ENCODE measurements at places on chromosomes 1 and 21. TPM values are rescaled to one million over a fixed set of nuclear protein-coding genes. Genes with fewer than 3 reads are reported as not detected.

GRCh38 chr21:38984982-38985567 is 179.3 kb downstream of the ETS2 start:
- no peak overlapping the region for H3K27ac ChIP-seq
- DNase-seq: no peak
- H3K27me3 ChIP-seq: peaks cover 9% of the 10 kb centered on the region
- H3K36me3 ChIP-seq: no peaks in the 10 kb centered on the region
- no peak overlapping the region for H3K4me3 ChIP-seq

Gene KCNT2
- not detected for total RNA-seq

Gene CELA2B
- not detected for total RNA-seq

- DNase-seq: no peak
- no peaks in the 10 kb centered on the region for H3K36me3 ChIP-seq
- no peak overlapping the region for H3K4me3 ChIP-seq
- H3K27ac ChIP-seq: no peak overlapping the region
- H3K27me3 ChIP-seq: no peaks in the 10 kb centered on the region
Observed at GRCh38 chr21:34582506-34583150, 32.3 kb downstream of the RCAN1 start.

Gene YBX1
- 947 TPM for total RNA-seq

GRCh38 chr1:46487818-46488218 is 1.8 kb upstream of the DMBX1 start:
- no peaks in the 10 kb centered on the region for H3K4me1 ChIP-seq
- H3K27ac ChIP-seq: no peak overlapping the region
- no peak overlapping the region for H3K4me3 ChIP-seq
- H3K27me3 ChIP-seq: peaks cover 32% of the 10 kb centered on the region

GRCh38 chr1:109377698-109378097 is 20.0 kb downstream of the SORT1 start:
- no peak for DNase-seq
- no peak overlapping the region for H3K27ac ChIP-seq
- H3K4me3 ChIP-seq: no peak overlapping the region
- H3K27me3 ChIP-seq: no peaks in the 10 kb centered on the region

DNA sequence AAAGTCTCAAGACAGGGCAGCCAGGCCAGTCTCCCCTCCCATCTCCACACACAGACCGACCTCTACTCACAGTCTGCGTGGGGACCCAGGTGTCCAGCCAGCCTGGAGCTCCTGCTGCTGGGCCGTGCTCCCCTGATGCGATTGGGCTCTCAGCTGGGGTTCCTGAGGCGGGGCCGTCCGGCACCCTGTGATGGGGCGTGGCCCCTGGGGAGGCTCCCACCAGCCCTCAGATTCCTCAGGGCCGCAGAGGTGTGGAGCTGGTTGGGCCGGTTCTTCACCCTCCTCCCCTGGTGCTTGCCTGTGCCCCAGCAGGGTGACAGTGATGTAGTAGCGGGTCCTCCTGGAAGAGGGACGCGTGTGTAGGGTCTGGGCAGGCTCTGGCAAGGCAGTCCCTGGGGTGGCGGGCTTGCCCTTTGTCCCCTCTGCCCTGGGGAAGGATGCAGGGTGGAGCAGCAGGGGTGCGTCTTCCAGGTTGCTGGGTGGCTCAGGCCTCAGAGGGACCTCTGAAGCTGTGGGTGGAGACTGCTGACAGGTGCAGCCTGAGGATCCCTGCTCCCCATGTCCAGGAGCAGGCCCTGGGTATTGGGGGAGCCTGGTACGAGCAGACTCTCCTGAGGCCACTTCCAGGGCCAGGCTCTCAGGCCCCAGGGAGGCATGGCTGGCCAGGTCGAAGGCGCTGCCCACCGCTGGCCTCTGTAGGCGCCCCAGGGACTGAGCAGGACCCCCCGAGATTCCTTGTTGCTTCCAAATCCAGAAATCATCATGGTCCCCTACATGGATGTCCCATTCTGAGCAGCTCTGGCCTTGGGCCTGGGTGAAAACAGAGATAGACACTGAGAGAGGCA is at the start of gene CRYBG2:
TSS of gene CRYBG2 (minus strand) at position 155 of the 845 bp plus-strand sequence. CDS start 7,473 bp downstream, outside the sequence.
- no peaks in the 10 kb centered on the region for H3K4me1 ChIP-seq
- H3K27me3 ChIP-seq: peaks cover 2% of the 10 kb centered on the region
- H3K4me3 ChIP-seq: no peak within 1 kb of the TSS
- H3K27ac ChIP-seq: no peak within 1 kb of the TSS

Gene NCMAP
- not detected for total RNA-seq

- H3K27me3 ChIP-seq: no peaks in the 10 kb centered on the region
- no peak for DNase-seq
- no peak overlapping the region for H3K4me3 ChIP-seq
- no peaks in the 10 kb centered on the region for H3K4me1 ChIP-seq
Observed at GRCh38 chr1:112317611-112318062, 78.4 kb upstream of the CTTNBP2NL start.

GRCh38 chr1:246947255-246947654 is 15.5 kb upstream of the AHCTF1 start:
- no peaks in the 10 kb centered on the region for H3K27me3 ChIP-seq
- H3K36me3 ChIP-seq: no peaks in the 10 kb centered on the region
- no peak overlapping the region for H3K4me3 ChIP-seq
- no peaks in the 10 kb centered on the region for H3K4me1 ChIP-seq
- no peak overlapping the region for H3K27ac ChIP-seq
- DNase-seq: no peak

DNA sequence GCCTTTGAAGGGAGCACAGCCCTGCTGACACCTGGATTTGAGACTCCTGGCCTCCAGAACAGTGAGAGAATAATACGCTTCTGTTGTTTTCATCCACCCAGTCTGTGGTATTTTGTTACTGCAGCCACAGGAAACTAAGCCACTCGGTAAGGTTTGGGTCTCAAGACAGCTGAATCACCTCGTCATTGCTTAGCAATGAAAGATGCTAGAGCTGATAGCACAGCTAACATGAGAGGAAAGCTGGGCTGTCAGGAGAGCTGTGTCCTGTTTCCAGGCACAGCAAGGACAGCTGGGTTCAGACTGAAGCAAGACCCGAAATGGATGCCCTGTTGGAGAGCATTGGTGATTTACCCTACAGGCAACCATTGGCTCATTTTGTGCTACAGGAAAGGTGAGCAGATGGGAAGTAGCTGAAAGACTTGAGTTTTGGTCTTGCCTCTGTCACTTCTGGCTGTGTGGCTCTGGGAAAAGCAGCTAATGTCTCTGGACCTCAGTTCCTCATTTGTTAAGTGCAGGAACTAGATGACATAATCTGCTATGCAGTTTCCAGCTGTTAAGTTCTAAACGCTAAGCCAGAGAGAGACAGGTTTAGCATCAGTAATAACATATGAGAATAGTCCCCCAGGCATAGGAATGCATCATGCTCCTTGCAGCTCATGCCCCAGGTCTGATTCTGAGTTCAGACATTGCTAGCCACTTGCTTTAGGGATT is 58.0 kb downstream of the CLIC6 start:
- H3K4me3 ChIP-seq: no peak overlapping the region
- no peaks in the 10 kb centered on the region for H3K27me3 ChIP-seq
- no peak for DNase-seq
- no peak overlapping the region for H3K27ac ChIP-seq
- H3K36me3 ChIP-seq: no peaks in the 10 kb centered on the region

DNA sequence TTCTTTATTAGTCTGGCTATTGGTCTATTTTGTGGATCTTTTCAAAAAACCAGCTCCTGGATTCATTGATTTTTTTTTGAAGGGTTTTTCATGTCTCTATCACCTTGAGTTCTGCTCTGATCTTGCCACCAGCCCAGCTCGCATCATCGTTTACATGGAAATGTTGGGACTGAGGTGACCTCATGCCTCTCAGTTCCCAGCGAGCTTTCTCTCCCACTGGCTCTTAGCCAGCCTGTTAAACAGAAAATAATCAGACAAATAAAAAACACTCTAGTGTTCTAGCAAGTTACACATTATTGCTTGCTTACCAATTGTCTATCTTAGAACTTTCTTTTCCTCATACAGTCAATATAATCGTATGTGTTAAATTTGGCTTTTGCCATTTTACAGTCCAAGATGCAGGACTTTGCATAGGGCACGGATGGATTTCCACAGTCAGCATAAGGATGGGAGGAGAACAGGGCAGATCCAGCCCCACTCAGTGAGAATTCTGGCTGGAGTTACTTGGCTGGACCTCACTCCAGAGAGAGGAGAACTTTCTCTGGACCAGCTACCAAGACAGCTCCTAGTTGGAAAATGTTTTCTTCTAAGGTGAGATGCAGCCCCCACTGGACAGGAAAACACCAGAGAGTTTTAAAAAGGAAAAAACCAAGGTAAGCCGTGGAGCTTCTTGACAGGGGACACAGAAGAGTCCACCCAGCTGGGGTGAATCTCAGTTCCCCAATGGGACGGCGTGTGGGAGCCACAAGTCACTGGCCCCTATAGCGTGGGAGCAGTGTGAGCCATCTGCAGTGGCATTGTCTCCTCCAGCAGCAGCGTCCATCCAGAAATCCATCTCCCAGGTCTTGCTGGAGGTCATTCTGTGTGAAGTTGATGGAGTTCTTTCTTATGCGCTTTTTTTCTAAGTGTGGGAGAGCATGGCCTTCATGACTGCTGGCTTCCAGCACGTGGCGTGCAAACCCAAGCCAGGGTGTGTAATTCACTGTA is 17.6 kb downstream of the PGBD2 start:
- H3K4me1 ChIP-seq: peaks cover 24% of the 10 kb centered on the region
- H3K4me3 ChIP-seq: no peak overlapping the region
- DNase-seq: no peak
- H3K27me3 ChIP-seq: no peaks in the 10 kb centered on the region
- H3K36me3 ChIP-seq: no peaks in the 10 kb centered on the region

- H3K36me3 ChIP-seq: no peaks in the 10 kb centered on the region
- no peak overlapping the region for H3K4me3 ChIP-seq
- H3K27ac ChIP-seq: no peak overlapping the region
- H3K27me3 ChIP-seq: no peaks in the 10 kb centered on the region
Observed at GRCh38 chr1:56278061-56278460, 301.3 kb downstream of the PLPP3 start.

GRCh38 chr1:157925419-157926166 is 67.9 kb upstream of the KIRREL1 start:
- no peaks in the 10 kb centered on the region for H3K27me3 ChIP-seq
- no peak overlapping the region for H3K27ac ChIP-seq
- no peaks in the 10 kb centered on the region for H3K4me1 ChIP-seq

- DNase-seq: no peak
- no peaks in the 10 kb centered on the region for H3K4me1 ChIP-seq
- H3K4me3 ChIP-seq: no peak overlapping the region
- H3K27me3 ChIP-seq: no peaks in the 10 kb centered on the region
Observed at GRCh38 chr1:15090373-15090772, 63.2 kb upstream of the TMEM51 start.

DNA sequence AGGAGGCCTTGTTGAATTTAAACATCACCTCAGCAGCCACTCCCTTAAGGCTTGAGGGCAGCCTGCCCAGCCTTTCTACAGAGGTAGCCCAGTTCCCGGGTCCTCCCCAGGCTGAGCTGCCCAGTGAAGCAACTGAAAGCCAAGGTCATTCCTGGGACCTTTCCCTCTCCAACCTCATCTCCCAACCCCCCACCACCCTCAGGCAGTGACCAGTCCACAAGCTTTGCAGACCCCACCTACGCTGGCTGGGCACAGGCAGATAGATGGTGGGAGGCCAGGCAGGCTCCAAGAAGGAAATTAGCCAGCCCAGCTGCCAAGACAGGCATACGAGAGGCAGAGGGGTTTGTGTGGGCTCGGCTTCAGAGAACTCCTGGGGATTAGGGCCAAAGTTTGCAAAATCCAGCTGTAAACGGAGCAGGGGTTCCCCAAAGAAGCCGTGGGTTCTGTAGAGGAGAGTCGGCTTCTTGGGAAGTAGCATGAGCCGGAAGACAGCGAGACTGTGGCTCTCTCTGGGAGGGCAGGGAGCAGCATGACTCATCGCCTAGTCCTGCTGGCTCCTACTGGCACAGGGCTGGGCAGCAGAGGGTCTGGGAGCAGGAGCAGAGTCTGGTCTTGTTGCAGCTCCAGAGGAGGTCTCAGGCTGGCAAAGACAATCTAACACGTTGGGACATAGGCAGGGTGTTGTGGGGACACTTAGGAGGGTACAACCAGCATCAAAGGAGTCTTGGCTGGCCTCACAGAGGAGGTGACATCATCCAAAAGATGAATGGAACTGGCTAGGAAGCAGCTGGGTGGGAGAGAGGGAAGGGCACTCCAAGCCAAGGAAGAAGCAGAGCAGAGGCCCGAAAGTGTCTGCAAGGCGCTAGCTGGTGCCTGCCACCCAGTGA is 2.8 kb upstream of the ZC3H12A start:
- H3K27ac ChIP-seq: no peak overlapping the region
- peaks cover 2% of the 10 kb centered on the region for H3K36me3 ChIP-seq
- no peaks in the 10 kb centered on the region for H3K27me3 ChIP-seq
- H3K4me3 ChIP-seq: no peak overlapping the region
- H3K4me1 ChIP-seq: peaks cover 10% of the 10 kb centered on the region
- DNase-seq: no peak

Gene TFAP2E
- total RNA-seq: 0.93 TPM

- no peaks in the 10 kb centered on the region for H3K27me3 ChIP-seq
- no peaks in the 10 kb centered on the region for H3K4me1 ChIP-seq
- no peak overlapping the region for H3K4me3 ChIP-seq
- H3K36me3 ChIP-seq: no peaks in the 10 kb centered on the region
Observed at GRCh38 chr21:43588957-43589356, 70.3 kb downstream of the HSF2BP start.

GRCh38 chr1:51444096-51444495 is 75.0 kb downstream of the EPS15 start:
- peaks cover 8% of the 10 kb centered on the region for H3K36me3 ChIP-seq
- no peak for DNase-seq
- no peak overlapping the region for H3K4me3 ChIP-seq
- H3K27ac ChIP-seq: peak overlapping the region; percentile 47
- H3K4me1 ChIP-seq: peaks cover 43% of the 10 kb centered on the region

All from GM12878 (cell line).